ENCODE measurements at places on chromosomes 12 and 14.

DNA sequence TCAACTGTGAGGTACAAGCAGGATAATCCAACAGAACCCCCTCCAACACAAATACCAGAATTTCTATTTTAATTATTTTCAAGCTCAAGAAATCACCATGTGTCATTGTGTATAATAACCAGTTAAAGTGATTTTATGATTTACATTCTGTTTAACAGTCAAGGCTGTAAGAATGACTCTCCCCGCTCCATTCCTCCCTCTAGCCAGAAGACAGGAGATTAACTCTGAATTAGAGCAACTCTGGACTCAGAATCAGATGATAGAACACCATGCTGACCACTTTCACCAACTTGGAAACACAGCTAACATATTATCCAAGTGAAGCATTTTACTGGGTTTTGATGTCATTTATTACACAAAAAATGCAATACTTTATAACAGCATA, 71.9 kb downstream of the ATP2B1 start:
- DNase-seq = no peak

DNA sequence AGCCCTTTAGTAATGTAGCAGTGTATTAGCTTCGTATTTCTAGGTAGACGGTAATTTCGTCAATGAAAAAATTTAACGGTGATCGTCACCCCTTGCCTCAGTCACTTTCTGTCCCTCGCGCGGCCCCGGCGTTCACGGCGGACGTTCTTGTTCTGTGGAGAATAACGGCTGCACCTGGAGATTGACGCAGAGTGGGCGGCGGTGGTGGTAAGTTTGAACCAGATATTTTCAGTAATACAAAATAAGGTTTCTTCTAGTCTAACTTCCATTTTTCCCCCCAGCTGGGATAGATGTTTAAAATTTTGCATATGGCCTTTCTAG, 341 bp downstream of the ZNF10 start:
- DNase-seq = no peak

DNA sequence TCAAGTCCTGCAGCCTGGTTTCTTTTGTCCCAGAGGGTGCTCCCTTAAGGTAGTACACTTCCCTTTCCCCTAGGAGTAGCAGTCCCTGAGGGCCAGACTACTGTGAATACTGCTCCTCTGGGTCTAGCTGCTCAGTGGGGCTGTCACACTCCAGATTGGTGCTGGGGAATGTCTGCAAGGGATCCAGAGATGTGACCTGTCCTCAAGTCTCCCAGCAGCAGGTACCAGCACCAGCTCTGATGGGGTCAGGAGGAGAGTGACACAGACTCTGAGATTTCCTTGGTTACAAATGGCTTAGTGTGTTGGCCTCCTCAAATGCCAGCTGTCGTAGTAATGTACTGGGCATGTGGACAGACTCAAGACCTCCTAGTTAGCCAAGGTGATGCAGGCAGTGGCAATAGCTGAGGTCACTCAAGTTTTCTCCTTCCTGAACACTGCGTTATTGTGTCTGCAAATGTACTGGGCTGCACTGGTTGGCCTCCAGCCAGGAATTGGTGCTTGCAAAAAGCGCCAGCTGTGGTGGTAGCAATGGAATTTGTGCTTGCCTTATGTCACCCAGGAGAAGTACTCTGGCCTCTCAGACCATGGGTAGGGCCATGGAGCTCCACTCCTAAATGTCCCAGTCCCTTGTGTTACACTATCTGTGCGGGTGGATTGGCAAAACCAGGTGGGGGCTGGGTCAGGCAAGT, 36.4 kb upstream of the AEBP2 start:
- no peak for DNase-seq

DNA sequence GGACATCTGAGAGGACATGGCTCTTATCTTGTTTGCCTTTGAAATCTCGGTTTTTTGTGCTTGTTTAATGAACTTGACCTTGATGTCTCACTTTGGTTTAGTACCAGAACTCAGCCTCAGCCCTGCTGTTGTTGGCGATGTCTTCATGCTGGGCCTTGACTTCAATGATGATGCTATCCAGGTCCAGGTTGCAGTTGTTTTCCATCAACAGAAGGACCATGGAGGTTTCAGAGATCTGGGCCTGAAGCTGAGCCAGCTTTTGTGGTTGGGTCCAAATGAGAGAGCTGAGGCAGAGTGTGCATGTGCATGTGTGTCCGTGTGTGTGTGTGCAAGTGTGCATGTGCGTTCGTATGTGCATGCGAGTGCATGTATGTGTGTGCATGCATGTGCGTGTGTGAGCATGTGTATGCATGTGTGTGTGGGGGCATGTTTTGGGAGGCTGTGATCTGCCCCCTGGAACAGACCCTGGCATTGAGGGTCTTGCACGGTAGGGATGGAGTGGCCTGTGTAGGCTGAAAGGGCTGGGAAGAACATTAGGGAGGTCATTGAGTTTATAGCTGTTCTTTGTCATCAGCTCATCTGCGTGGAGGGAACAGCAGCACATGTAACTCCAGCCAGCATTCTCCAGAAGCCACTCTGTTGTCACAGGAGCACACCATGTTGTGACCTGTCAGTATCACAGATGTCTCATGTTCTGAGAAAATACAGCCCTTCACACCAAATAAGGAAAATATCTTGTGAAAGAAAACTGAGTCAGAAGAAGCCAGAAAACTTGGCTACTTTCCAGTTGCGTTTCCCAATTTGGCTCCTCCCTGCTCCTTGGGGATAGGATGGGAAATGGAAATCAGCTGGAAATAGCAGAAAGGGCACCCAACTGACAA, 10.0 kb upstream of the KRT82 start:
- no peak for DNase-seq

DNA sequence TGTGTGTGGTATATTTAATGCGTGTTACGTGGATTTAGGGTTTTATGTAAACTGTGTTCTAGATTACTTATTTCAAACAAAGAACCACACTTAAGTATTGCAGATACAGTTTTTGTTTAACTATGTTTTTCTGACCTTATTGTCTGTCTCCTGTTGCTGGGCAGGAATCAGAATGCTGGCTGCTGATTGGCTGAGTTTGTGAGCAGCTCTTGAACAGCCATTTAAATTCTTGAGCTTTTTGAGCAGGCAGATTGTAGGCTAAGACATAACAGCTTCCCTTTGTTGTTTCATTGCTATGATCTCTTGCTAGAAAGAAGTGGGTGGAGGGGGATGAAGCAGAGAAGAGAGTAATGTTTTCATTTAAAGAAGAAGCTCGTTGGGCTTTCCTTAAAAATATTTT, 52.2 kb downstream of the ATF7IP start:
- DNase-seq = peak; percentile 20

DNA sequence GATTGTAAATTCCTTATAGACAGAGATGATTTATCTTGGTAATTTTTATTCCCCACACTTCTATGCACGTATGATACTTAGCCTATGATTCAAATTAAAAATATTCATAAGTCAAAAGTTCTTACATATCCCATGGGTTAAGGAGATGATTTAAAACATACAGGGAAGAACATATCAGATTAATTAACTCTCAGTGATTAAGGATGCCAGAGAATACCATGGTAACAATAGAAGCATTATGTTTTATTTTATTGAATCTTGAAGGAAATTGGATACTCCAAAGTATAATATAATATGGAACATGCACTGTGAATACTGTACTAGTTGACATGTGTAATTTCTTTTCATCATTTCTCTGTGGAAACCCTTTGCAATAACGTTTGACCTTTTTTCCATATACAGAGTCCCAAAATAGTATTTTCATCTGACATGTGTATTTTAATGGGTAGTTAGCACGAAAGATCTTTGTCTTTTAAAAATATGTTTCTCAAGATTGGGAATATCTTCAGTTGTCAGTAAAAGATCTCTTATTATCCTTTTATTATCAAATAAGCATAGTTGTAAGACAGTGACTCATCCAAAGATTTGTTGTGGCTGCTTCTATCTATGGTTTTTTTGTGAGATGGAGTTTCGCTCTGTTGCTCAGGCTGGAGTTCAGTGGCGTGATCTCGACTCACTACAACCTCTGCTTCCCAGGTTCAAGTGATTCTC, 166.7 kb downstream of the RAD51B start:
- no peak for DNase-seq

Measured in activated T-helper 1 cell treated with anti-CD3 and anti-CD28 coated beads, Interleukin-2, amount 50 U/mL, for 16 hours (primary cell).